ENCODE measurements at places on chromosomes 6 and 20. TPM values are rescaled to one million over a fixed set of nuclear protein-coding genes. Genes with fewer than 3 reads are reported as not detected.
A peak's percentile ranks its signal among the peaks of the same experiment; 100 is the strongest.

DNA sequence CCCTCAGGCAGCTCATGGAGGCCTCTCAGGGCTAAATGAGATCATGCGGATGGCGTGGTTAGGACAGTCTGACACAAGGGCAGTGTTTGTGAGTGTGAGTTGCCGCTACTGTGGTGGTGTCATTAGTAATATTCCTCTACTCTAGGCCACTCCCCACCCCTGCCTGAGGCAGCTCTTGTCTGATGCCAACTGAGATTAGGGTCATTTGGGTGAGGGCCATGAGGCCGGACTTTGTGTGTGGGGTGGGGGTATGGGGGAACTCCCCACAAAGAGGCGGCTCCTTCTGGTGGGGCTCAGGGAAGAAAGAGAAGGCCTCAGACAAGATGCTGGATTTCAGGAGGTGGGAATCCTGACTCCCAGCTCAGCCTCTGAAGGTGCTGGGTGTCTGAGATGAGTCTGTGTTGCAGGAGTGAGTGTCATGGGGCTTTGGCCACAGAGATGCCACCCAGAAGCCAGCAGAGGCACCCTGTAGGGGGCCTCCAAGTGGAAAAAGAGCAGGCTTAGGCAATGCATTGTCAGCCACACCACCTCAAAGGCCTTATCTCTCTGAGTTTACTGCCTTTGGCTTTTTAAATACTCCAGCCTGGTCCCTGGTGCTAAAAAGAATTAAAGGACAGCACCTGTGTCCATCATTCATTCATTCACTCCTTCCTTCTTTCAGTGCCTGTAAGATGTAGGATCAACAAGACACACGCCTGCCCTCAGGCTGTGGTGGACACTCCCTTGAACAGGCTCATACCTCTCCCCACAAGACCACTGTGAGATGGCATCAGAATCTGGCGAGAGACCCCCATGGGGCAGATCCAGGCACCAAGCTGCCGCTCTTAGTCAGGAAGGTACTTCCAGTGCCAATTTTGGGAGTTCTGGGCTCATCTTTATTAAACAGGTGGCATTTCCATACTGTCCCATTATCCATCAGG, 175.2 kb downstream of the MRPL14 start:
- H3K27ac ChIP-seq, result no peak overlapping the region
- H3K36me3 ChIP-seq, result no peaks in the 10 kb centered on the region
- no peaks in the 10 kb centered on the region for H3K27me3 ChIP-seq
- peak; percentile 50 for DNase-seq
- no peak overlapping the region for H3K4me3 ChIP-seq
- H3K4me1 ChIP-seq, result no peaks in the 10 kb centered on the region

GRCh38 chr6:51396583-51396982, 577.9 kb downstream of the TFAP2B start:
- DNase-seq, result no peak
- no peaks in the 10 kb centered on the region for H3K27me3 ChIP-seq
- no peaks in the 10 kb centered on the region for H3K4me1 ChIP-seq
- no peak overlapping the region for H3K27ac ChIP-seq
- H3K36me3 ChIP-seq, result no peaks in the 10 kb centered on the region
- H3K4me3 ChIP-seq, result no peak overlapping the region

The RIPOR2 gene
- total RNA-seq, result 10.9 TPM

DNA sequence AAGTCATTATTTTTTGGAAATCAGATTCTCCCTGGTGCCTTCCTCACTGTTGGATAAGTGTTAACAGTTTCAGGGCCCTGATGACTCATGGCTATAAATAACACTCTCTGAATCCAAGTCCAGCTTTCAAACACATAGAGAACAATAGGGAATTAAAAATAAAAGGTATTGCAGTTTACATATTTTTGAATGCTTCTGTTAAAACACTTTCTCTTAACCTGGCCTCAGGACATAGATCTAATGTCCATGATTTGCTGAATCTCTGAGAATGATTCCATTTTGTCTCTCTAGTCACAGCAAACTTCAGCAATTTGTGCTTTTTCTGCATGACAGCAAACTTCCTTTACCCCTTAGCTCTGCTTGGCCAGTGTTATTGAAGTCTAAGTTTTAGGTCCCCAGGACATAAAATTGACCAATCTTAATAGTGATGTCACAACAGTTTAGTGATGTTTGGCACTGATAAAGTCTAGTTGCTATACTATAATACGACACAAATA, 1192.4 kb upstream of the CITED2 start:
- no peaks in the 10 kb centered on the region for H3K27me3 ChIP-seq
- H3K4me3 ChIP-seq, result no peak overlapping the region
- H3K4me1 ChIP-seq, result peaks cover 17% of the 10 kb centered on the region
- H3K36me3 ChIP-seq, result no peaks in the 10 kb centered on the region
- peak overlapping the region; percentile 8 for H3K27ac ChIP-seq
- no peak for DNase-seq

The FAM83D gene
- 96.7 TPM for total RNA-seq

The ZNF341 gene
- 2.0 TPM for total RNA-seq

GRCh38 chr6:144730088-144730645, 445.0 kb downstream of the UTRN start:
- H3K4me1 ChIP-seq, result no peaks in the 10 kb centered on the region
- no peak for DNase-seq
- H3K4me3 ChIP-seq, result no peak overlapping the region

The ADGRF1 gene
- not detected for total RNA-seq

DNA sequence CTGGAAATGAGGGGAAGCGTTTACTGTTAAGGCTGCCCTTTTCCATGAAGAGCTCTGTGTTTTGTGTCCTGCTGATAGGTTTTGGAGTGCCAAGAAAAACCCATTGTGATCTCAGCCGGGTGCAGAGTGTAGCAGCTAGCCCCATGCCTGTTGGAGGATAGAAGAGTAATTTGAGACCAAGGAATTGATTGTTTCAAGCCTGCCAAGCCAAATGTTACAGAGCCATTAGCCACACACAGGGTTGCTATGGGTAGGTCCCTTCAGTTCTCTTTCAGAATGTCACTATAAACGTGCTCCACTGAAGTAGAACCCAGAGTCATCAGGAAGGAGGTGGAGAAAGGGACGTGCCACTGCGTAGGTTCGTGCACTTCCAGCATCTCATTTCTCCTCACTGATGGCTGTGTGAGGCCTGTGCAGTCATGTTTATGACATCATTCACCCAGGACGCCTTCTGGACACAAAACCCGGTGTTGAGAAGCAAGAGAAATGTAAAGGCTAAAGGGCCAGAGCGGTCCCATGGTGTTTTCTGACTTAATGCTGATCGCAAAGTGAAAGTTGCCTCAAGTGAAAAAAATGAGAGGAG, 6.6 kb downstream of the GMPR start:
- peaks cover 21% of the 10 kb centered on the region for H3K36me3 ChIP-seq
- no peaks in the 10 kb centered on the region for H3K27me3 ChIP-seq
- peaks cover 43% of the 10 kb centered on the region for H3K4me1 ChIP-seq
- DNase-seq, result no peak
- peak overlapping the region; percentile 82 for H3K27ac ChIP-seq
- no peak overlapping the region for H3K4me3 ChIP-seq

GRCh38 chr20:31716818-31717477, 5.7 kb downstream of the BCL2L1 start:
- H3K27ac ChIP-seq, result peak overlapping the region; percentile 51
- peak overlapping the region; percentile 4 for H3K4me3 ChIP-seq
- DNase-seq, result peak; percentile 24
- no peaks in the 10 kb centered on the region for H3K27me3 ChIP-seq
- H3K36me3 ChIP-seq, result no peaks in the 10 kb centered on the region

DNA sequence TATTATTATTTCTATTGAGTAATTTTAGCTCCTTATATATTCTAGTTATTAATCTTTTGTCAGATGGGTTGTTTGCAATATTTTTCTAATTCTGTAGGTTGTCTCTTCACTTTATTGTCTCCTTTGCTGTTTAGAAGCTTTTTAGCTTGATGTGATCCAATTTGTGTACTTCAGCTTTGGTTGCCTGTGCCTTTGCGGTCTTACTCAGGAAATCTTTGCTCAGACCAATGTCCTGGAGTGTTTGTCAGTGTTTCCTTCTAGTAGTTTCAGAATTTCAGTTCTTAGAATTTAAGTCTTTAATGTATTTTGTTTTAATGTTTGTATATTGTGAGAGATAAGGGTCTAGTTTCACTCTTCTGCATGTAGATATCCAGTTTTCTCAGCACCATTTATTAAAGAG, 916.0 kb upstream of the EYS start:
- no peaks in the 10 kb centered on the region for H3K27me3 ChIP-seq
- no peak overlapping the region for H3K4me3 ChIP-seq
- no peak overlapping the region for H3K27ac ChIP-seq
- no peaks in the 10 kb centered on the region for H3K4me1 ChIP-seq
- DNase-seq, result no peak

The SNPH gene
- total RNA-seq, result 9.6 TPM

DNA sequence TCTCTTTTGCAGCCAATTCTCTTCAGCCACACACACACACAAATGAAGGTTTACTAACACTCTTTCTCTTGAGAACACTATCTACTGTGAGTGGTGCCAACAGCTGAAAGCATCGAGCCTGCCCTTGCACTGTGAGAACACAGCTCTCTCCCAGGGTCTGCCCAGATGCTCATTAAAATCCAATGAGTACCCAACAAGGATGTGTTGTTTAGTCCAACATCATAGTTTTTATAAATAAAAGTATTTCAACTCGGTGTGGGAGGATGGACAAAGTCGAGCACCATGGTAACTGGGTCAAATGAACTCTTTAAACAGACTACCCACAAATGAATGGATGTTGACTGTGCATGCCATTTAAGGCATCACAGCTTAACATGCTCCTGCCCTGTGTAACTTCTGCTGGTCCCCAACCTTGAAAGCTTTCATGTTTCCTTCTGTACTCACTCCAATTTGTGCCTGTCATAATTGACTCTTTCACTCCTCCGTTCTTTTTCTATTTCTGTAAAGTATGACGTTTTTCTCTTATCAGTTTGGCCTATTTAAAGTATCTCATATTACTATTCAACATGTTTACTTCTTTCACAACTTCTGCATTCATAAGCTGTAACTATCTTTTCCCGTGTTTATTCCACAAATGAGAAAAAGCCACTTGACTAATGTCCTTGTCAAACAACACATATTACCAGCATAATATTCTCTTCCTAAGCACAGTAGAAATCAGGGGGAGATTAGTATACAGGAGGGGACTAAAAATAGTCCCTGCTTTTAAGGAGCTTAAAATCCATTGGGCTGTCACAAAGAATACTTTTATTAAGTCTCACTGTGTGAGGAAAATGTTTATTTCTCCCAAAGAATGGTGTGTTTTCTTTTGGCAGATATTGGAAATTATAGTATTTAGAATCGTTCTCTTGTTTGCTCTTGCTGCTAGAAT, 215.4 kb downstream of the RFPL4B start:
- peak; percentile 64 for DNase-seq
- no peak overlapping the region for H3K4me3 ChIP-seq
- H3K36me3 ChIP-seq, result no peaks in the 10 kb centered on the region
- no peaks in the 10 kb centered on the region for H3K27me3 ChIP-seq
- peak overlapping the region; percentile 20 for H3K27ac ChIP-seq

DNA sequence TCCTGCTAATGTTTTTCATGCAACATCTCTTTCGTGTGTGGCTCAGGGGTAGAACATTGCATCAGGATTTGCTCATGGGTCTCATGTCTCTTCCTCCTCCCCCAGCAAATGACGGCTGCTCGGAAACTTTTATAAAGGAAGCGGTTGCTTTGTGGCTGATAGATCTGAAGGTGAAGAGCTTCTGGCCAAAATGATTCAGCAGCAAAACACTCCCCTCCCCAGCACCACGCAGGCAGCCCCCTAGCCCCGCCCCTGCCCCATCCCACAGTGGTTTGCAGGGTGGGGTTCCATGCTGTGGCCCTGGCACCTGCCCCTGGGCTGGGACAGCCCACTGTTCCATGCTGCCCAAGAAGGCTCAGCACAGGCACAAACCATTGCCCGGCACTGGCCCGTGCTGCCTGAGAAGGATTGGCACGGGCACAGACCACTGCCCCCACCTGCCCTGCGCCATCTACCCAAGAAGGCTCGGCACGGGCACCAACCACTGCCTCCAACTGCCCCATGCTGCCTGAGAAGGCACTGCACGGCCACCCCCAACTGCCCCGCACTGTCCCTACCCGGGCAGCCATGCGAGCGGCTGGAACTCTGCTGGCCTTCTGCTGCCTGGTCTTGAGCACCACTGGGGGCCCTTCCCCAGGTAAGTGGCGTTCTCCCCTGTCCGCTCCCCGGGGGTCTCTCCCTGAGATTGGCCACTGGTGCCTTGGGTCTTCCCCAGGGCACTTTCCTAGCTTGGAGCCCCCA, at the start of gene CST7:
Gene CST7, plus strand, starts transcription at position 331 of the 741 bp plus-strand sequence. Its CDS starts 237 bp downstream, at position 568.
- no peak within 1 kb of the TSS for H3K4me3 ChIP-seq
- H3K4me1 ChIP-seq, result no peaks in the 10 kb centered on the region
- peak; percentile 66 for DNase-seq

- H3K27ac ChIP-seq, result no peak overlapping the region
- peaks cover 13% of the 10 kb centered on the region for H3K4me1 ChIP-seq
- H3K36me3 ChIP-seq, result no peaks in the 10 kb centered on the region
- DNase-seq, result no peak
- H3K27me3 ChIP-seq, result no peaks in the 10 kb centered on the region
- H3K4me3 ChIP-seq, result no peak overlapping the region
Observed at GRCh38 chr6:75528423-75528822, 34.8 kb upstream of the FILIP1 start.

GRCh38 chr6:49892280-49892679, 25.9 kb upstream of the CRISP1 start:
- no peak for DNase-seq
- no peak overlapping the region for H3K27ac ChIP-seq
- no peak overlapping the region for H3K4me3 ChIP-seq
- H3K27me3 ChIP-seq, result no peaks in the 10 kb centered on the region

DNA sequence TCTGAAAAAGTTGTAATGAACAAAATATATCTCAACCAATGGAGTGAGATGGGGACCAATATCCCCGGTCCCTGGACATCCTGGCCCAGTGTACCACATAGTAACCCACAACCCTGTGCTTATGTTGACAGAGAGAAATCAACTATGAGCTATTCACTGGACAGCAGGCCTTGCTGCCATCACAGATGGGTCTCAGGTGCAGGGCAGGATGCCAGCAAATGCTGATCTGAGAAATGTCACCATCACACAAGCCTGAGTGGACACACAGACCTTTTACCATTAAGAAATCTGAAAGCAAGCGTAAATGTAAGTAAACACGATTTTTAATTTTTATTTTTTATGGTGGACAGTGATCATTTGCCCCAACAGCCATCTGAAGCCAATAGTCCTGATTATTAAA, 9.1 kb downstream of the RPP40 start:
- H3K27me3 ChIP-seq, result no peaks in the 10 kb centered on the region
- H3K27ac ChIP-seq, result no peak overlapping the region

- H3K27ac ChIP-seq, result no peak overlapping the region
- H3K4me1 ChIP-seq, result no peaks in the 10 kb centered on the region
- no peak for DNase-seq
Observed at GRCh38 chr6:151576633-151577032, 82.8 kb downstream of the CCDC170 start.

The PAK5 gene
- 0.36 TPM for total RNA-seq

The NFS1 gene
- 25.2 TPM for total RNA-seq

The FOXA2 gene
- total RNA-seq, result not detected

The SLPI gene
- 24.6 TPM for total RNA-seq

The CTCFL gene
- not detected for total RNA-seq

GRCh38 chr20:64140956-64141355, 23.3 kb upstream of the MYT1 start:
- H3K36me3 ChIP-seq, result no peaks in the 10 kb centered on the region
- no peaks in the 10 kb centered on the region for H3K4me1 ChIP-seq
- no peak overlapping the region for H3K4me3 ChIP-seq
- H3K27me3 ChIP-seq, result peaks cover 9% of the 10 kb centered on the region

The SIRPB2 gene
- total RNA-seq, result 10.2 TPM

- no peaks in the 10 kb centered on the region for H3K4me1 ChIP-seq
- no peak overlapping the region for H3K4me3 ChIP-seq
- H3K27ac ChIP-seq, result no peak overlapping the region
- no peaks in the 10 kb centered on the region for H3K36me3 ChIP-seq
- DNase-seq, result no peak
Observed at GRCh38 chr20:59207742-59208357, 44.2 kb downstream of the ZNF831 start.

- no peaks in the 10 kb centered on the region for H3K36me3 ChIP-seq
- H3K4me1 ChIP-seq, result peaks cover 16% of the 10 kb centered on the region
- no peaks in the 10 kb centered on the region for H3K27me3 ChIP-seq
- H3K4me3 ChIP-seq, result no peak overlapping the region
Observed at GRCh38 chr6:131958542-131959470, 7.6 kb upstream of the CCN2 start.
